ENCODE measurements at places on chromosomes 4 and X.

DNA sequence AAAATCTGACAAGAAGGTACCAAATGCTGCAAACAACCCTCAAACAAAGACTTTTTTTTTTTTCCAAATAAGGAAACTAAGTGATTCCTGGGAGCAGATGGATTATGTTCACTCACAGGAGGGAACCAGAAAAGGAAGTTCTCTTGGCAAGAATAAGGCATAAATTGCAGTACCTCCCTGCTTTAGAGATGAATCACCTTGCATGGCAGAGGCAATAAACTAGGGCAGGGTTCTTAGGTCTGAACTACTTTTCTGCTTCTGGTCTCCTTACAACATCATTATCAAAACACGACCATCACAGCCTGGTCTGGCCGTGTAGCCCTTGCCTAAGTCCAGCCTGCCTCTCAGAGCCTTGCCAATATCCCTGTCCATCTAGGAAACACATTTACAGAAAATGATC, 6.3 kb downstream of the TMEM31 start:
- no peak for DNase-seq

- DNase-seq = no peak
These were observed 7.1 kb upstream of the DCUN1D4 start for GRCh38 chr4:51835855-51836254.

DNA sequence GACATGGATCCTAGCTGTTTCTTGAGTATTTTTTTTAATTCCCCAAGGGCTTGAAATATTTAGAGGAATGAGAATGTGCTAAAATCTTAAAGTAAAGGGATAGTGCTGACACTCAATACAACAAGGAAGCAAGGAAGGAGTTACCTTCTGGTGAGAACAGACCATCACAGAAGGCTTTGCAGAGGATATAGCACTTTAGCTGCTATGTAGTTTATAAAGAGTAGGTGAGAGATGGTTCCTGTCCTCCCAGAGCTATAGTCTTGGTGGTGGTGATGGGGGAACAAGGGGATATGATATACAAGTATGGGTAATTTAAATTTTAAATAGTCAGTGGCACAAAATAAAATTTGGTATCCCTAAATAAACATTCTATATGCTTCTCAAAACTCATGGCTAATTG, 47.6 kb downstream of the MTHFD2L start:
- no peak for DNase-seq

DNA sequence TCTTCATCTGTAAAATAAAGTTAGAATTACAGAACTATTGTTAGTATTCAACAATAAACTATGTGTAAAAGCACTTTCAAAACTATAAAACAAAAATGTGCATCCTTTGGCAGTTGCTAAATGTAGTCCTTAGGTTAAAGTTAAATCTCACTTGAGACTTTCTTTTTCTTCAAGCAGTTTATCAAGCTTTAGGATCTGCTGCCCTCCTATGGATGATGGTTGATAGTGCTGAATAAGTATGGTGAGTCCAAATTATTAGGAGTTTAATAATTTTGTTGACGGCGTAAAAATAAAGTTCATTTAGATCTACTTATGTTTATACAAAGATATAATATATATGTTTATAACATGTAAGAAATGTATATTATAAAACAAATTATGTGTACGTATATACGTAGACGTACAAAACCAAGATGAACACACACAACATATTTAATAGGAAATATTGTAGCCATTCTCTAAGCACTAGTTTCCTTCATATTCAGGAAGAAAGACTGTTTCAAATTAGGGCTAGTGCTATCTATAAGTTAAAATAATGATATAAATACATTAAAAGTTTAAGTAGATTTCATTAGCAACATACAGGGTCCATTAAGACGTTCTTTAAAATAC, 22.3 kb downstream of the UGT2A2 start:
- DNase-seq = no peak

DNA sequence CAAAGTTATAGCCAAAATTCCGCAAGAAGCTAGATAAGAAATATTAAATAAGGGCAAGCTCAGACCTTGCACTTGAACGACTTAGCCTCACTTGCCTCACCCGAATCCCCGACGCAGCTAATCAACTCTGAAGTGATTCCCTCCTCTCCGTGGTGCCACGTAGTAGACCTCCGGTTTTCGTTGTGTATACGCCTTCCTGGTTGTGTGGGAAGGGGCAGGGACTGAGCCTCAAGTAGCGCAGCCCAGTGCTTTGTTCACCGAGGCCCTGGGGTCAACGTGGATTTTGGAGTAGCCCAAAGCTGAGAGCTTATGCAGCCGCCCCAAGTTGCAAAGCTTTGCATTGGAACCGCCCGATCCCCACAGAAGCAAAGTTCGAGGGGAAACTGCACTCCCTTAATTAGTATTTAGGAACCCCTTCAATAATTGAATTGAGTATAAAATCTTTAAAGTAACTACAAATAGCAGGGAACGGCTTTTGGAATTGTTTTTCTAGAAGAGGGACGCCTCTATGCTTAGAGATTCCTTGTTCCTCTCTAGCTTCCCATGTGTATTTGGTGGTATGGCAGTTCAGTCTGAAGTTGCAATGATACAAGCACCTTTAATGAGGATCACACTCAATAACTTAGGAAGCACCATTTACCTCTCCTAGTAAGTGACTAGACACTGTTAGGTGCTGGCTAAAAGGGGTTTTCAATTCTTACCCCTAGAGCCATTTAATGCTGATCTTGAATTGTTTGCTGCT, 55.7 kb downstream of the LINC00632 start:
- DNase-seq = no peak

DNA sequence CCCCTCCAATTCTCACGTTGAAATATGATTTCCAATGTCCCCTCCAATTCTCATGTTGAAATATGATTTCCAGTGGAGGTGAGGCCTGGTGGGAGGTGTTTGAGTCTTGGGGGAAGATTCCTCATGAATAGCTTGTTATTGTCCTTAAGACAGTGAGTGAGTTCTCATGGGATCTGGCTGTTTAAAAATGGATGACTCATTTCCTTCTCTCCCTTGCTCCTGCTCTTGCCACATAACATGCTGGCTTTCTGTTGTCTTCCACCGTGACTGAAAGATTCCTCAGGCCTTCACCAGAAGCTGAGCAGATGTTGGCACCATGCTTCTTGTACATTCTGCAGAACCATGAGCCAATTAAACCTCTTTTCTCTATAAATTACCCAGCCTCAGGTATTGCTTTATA, 346.8 kb upstream of the TECRL start:
- DNase-seq = no peak

DNA sequence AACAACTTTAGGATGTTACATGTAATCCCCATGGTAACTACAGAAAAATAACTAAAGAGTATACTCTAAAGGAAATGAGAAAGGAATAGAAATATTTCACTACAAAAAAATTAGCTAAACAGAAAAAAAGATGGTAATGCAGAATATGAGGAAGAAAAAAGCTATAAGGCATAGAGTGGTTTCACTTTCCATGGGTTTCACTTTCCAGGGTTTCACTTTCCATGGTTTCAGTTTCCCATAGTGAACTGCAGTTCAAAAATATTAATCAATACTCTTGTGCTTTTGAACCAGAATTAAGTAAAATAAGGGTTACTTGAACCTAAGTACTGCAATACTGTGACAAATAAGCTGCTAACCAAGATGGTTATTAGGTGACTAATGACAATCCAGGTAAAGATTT, 42.0 kb downstream of the NPFFR2 start:
- no peak for DNase-seq

DNA sequence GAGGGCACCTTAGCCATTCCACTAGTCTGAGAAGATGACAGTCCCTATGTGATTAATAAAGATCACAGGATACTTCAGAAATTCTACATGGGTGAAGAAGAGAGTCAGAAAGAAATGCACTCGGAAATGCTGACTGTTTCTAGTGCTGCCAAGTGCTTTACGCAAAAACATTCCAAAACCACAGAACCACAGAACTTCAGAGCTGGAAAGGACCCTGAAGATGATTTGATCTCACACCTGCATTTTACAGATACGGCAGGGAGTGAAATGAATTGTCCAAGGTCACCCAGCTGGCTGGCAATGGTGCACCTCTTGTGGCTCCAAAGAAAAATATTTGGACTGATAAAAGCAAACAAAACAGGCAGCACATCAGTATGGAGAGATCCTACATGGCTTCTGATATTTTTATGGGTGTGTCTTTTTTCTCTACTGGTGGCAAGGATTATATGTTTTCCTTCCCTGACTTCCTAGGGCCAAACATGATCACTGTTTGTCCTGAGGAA, 115.9 kb downstream of the MAML3 start:
- no peak for DNase-seq

DNA sequence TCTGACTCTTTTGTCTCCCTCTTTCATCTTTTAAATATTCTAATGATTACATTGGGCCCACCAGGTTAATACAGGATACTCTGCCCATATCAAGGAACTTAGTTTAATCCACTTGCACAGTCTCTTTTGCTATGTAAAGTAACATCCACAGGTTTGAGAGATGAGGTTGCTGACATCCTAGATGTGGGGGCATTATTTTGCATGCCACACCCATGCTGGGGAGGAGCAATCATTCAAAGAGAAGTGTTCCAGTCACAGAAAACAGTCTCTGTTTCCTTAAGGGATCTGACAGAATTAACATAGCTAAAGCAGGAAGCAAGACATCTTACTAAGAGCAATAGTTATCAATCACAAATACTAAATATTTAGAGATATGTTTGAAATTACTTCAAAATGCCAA, 11.5 kb upstream of the TRAM1L1 start:
- no peak for DNase-seq

- no peak for DNase-seq
These were observed 72.0 kb downstream of the FRMPD4 start for GRCh38 chrX:12210196-12210815.

- no peak for DNase-seq
These were observed 345.3 kb upstream of the LCORL start for GRCh38 chr4:18366892-18367291.

- no peak for DNase-seq
These were observed 11.6 kb upstream of the SCD5 start for GRCh38 chr4:82810176-82810575.

DNA sequence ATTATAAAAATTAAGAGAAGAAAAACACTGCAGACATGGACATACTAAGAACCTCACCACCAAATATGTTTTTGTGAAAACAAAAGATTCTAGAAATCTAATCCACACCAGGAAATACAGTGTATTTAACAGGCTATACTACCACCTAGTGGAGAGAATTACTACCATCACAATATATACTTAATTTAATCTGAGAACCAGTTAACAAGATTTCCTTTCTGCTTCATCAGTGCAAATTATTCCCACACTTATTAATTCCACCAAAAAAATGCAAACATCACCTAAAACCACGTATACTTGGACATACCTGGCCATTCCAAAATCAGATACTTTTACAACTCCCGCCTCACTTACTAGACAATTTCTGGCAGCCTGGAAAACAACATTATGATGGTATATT, 7.0 kb upstream of the TXK start:
- no peak for DNase-seq

DNA sequence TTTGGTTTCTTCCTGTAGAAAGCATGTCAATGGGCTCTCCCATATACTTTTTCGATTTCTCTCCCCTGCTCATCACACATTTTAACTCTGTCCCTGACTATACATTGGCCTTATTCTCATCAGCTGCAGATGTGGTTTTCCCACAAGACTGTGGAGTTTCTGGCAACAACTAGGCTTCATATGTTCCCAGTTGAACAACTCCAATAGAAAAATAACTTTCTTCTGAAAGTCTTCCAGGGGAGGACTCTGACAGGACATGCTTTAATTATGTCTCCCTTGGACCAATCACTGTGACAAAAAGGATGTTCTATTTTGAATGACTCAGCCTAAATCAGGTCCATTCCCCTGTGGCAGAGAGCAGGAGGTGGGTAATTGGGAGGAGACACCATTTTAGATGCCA, 28.1 kb downstream of the SPANXC start:
- no peak for DNase-seq

DNA sequence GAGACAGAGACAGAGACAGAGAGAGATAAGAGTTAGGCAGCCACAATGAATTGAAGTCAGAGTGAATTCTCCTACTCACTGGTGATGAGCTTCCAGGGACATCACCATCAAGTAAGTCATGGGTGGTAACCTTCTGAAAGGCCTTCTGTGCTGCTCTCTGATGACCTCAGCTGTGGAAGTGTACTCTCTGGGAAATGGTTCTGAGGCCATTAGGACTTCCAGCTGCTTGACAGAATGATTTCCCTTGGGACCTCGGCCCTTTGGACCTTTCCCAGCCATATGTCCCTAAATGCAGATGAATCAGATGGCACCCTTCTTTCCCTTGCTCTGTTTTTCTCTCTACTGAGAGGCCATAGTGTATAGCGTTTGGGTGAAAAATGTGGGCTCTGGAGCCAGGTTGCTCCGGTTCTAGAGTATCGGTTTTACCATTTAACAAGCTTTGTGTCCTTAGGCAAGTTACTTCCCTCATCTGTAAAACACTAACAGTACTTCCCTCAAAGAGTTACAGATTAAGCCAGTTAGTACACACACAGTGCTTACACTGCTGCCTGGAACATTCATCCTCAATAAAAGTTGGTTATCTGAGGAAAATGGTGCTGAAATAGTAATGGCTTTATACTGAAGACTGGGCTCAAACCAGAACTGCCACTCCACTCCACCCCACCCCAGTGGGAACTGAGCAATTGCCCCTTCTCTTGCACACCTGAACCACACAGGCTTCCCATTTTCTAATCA, 7.6 kb downstream of the SEPTIN11 start:
- no peak for DNase-seq
